ENCODE measurements at places on chromosomes 7 and 10. TPM values are rescaled to one million over a fixed set of nuclear protein-coding genes. Genes with fewer than 3 reads are reported as not detected.

DNA sequence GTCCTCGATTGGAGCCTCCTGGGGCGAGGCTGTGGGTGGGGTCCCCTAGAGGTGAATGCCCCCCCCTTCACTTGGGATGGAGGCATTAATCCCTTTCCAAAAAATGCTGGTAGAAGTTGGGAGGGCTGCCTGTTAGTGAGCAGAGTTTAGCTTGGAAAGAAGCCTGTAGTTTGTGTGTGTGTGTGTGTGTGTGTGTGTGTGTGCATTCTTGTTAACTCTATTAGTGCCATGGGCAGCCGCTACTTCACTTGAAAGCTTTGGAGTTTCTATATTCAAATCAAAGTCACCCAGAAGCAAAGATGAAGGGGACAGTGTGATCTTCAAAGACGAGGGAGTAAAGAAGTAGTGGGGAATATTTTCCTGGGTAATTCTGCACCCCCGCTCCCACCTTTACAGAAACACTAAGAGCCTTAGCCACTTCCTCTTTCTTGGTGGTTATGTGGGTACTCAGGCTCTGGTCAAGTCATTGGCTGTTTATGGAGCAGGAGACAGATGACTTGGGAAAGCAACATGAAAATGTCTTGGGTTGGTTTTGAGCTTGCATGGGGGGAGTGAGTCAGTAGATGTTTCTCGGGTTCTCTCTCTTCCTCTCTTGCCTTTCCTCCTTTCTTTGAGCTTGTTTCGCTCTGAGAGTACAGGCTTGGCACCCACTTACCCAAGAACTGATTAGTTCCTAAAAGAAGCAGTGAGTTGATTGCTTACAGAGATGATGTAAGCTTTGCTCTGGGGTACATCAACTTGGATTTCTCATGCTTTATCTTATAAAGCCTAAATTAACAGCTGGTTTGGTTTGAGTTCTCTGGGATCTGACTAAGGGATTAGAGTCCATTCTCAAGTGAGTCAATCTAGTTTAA lies 35.9 kb downstream of the TCF7L2 start:
- no peak for DNase-seq

The AKR1C8 gene
- not detected for total RNA-seq

DNA sequence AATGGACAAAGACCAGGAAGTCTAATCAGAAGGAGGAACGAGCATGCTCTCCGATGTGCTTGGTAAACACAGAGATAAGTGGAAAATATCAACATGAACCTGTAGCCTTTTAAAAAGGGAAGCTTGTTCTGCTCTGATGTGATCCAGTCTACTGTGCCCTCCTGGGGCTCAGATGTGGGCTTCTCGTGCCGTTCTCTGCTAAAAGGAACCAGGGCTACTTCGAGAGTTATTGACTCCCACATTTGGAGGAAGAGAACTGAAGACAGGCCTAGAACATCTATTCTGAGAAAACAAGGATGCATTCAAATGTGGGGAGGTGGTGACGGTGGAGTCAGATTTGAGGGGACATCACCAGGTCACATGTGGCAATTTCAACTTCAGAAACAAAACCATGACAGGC lies 325.4 kb downstream of the GLRX3 start:
- no peak for DNase-seq

DNA sequence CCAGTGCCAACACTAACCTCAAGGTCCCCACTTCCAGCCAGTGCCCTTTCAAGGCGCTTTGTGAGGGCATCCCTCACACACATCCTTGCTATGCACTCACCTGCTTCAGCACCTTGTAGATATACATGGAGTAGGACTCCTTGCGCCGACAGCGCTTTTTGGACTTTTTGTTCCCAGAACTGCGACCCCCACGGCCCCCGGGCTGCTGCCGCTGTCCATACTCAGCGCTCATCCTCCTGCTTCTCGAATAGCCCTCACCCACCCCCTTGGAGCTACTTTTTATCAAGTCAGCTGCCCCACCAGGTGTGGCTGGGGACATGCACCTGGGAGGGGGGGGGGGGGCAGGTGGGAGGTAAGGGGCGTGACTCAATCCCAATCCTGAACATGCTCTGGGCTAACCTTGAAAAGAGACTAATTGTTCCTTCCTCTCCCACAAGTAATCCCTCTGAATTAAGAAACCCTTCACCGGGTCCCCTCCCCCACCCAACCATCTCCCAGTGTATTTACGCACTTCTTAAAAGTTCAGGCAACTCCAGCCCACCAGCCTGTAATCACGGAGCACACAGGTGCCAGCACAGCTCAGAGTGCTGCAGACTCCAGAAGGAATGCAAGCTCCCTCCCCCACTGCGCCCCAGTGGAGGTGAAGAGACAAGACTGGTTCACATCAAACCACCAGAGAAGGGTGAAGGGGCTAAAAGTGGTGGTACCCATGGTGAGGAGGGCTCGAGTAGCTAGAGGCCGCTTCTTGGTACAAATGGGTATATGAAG lies at the start of gene H2BK1:
H2BK1 (minus strand) TSS at position 402 of the 768 bp plus-strand sequence; CDS start at position 232, 170 bp downstream.
- DNase-seq = no peak

The ZNF804B gene
- not detected for total RNA-seq

The EGR2 gene
- 3.0 TPM for total RNA-seq

The POLR2J2 gene
- 2.6 TPM for total RNA-seq

The SEMA3D gene
- total RNA-seq = 5.4 TPM

The TDRD1 gene
- not detected for total RNA-seq

DNA sequence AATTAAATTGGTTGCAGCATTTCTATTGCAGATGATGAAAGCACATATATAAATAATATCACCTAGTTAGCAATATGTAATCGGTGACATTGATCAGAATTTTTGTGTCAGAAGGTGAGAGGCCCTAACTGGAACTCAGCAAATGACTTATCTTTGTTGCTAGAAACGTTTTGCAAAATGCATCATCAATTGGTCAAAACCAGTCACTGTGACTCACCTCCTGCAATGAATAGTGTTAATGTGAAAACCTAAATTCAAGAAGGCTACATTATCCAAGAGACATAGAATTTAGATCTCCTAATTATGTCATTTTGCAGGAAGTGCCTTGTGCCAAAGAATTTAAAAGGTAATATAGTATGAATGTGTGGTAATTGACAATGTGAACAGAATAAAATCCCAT lies 9.8 kb upstream of the PNLIPRP3 start:
- no peak for DNase-seq

DNA sequence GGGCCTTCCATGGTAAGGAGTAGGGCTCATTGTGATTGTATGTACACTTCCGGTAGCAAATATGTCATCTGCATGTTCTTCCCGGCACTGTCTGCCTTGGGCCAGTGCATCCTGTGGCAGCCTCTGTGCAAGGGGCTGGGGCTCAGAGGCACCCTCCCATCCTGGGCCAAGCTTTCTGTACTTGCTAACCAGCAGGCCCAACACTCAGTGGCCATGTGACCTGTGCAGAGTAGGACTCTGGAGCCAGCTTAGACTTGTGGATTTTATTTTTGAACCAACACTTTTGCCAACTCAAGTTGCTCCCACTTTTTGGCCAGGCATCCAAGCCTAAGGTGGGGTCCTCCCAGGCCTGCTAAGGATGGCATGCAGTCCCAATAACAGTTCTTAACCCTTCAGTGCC lies 25.0 kb downstream of the LDB3 start:
- no peak for DNase-seq

DNA sequence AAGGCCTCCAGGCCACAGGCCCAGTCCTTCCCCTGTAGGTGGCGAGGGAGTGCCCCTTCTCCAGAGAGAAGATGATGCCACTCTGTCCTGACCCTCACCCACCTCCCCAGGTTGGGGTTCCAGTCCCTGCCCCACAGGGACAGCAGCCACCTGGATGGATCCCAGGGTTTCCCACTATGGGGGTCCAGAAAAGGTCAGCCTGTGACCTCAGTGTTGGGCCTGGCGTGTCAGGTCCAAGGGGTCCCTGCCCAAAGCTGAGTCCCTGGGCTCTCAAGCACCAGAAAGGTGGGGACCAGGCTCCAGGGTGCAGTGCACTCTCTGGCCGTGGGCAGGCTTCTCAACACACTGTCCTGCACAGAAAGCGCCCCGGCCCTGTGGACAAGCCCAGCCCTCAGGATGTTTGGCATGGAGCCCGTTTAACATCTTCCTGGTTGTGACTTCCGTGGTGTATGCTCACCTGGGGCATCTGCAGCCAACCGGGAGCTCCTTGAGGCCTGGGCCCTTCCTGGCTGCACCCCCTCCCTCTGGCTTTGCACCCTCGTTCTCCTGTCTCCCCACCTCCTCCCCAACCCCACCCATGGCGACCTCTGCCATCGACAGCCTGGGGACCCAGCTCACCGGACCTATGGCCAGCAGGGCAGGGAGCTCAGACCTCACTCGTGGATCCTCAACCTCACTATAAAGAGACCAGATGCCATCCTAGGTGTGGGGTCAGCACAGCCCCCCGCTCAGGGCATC lies 58.3 kb upstream of the PPP2R2D start:
- DNase-seq = peak; percentile 25

- DNase-seq = peak; percentile 29
Observed at GRCh38 chr10:51377070-51377931, 303.0 kb downstream of the PRKG1 start.

The TRIM4 gene
- total RNA-seq = 6.9 TPM

DNA sequence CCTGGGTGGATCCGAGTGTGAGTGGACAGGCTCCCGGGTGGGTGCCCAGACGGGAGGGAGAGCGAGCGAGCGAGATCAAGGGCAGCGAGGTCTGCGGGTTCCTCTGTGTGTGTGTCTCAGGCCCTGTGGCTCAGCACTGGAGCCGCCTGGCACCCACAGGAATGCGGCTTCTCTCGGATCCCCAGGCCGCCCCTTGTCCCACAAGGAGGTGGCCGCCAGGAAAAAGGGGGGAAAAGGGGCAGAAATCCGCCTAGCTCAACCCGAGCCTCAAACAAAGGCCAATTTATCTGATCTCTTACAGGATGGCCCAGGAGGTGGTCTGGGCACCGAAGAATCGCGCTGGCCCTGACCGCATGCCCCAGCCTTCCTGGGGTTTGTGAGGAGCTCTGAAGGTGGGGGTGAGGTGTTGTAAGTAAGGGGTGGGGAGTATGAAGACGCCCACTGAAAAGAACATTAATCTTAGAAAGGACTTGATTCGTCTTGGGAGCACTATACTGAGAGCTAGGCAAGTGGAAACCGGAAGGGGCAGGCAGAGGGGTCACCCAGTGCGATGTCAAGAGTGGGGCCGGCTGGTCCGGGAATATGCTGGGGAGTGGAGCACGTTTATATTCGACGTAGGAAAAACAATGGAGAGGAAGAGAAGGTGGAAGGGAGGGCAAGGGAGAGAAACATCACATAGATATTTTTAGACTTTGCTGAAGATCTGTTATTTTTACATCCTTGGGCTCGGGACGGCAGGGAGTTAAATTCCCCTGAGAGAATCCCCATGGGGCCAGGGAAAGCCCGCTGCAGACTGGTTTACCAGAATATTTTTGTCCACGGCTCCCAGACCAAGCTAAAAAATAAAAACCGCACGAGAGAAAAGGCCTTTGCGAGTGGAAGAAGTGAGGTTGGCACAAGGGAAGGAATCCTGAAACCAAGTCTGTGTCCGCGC lies 7.2 kb downstream of the DLX5 start:
- DNase-seq = peak; percentile 55

DNA sequence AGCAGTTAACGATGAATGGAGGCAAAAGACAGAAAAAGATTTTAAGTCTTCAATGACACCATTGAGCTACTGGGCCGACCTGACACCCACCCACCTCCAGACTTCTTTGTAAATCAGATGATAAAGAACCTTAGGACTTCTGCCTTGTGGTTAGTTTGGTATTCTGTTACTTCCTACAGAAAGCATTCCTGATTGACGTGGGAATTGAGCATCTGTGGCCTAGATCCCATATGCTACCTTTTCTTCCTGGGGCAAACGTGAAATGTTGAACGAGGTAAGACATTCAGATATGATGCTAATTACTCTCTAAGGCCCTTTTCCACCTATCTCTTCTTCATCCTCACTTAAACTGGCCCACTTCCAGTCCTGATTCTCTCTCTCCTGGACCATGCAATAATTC lies 10.2 kb downstream of the PRLHR start:
- no peak for DNase-seq

The SPRN gene
- 0.42 TPM for total RNA-seq

DNA sequence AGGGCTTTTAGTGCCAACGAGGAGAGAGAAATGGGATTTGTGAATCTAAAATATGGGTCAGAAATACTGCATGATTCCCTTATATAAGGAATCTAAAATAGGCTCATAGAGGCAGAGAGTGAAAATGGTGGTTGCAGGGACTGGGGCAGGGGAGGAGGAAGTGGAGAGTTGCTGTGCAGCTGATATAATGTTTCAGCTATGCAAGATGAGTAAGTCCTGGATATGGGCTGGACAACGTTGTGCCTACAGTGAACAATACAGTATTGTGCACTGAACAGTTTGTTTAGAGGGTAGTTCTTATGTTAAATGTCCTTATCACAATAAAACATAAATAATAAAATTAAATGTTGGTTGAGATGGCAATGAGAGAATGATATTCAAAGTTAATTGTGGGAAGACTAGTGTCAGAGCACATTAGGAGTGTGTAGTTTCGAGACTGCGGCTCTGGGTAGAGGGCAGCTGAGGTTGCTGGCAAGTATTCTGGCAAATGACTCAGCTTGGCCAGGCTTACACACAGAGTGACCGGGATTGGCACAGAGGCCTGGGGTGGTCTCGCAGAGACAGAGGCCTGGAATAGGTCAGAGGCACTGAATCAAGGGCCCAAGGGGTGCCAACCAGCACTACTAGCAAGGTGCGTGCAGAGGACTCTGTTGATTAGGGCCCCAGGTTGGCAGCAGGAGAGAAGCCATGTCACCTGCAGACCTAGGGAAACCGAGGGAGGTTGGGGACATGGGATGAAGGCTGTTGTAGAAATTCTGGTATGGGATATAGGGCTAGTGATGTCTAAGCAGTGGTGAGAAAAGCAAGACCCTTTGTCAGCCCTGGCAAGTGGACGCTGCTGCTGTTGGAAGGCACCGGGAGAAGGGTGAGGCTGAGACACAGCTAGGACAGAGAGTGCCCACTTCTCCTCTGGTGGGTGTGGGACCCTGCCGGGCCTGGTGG lies 2.8 kb upstream of the DEPP1 start:
- no peak for DNase-seq

- peak; percentile 24 for DNase-seq
Observed at GRCh38 chr7:142872106-142872675, 13.4 kb downstream of the TRPV6 start.

- DNase-seq = peak; percentile 52
Observed at GRCh38 chr10:132563485-132564248, 26.1 kb downstream of the INPP5A start.

The PNLIP gene
- total RNA-seq = not detected

- DNase-seq = no peak
Observed at GRCh38 chr7:42372479-42372878, 135.5 kb upstream of the GLI3 start.

DNA sequence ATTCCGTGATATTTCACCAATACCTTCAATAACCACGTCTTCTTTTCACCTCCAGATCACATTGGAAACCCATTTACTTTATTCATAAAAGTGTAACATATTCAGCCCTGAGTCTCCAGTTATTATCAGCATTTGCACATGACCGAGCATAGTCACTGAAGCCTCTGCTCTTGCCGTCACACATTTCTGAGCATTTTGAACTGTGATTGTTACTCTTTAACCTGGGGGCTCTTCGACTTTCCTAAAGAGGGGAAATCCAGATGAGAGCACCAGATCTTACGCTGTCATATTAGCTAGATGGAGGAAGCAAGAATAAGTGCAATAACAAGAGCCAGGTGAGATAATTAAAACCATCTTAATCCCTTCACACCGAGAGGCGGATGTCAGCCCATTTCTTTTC lies 260.0 kb upstream of the NRP1 start:
- DNase-seq = no peak

The SAMD9 gene
- total RNA-seq = 0.07 TPM

- peak; percentile 63 for DNase-seq
Observed at GRCh38 chr7:135414850-135415439, 95.0 kb downstream of the CNOT4 start.

The GOLGA7B gene
- 0.04 TPM for total RNA-seq
